Left cardiac atrium (tissue), 4 donors: ENCODE measurements at places on chromosomes 2 and 18. TPM values are rescaled to one million over a fixed set of nuclear protein-coding genes. Genes with fewer than 3 reads are reported as not detected.

GRCh38 chr2:14634489-14635390, 2.2 kb downstream of the LRATD1 start:
- DNase-seq: peak; percentile 89

GRCh38 chr2:127609031-127609751, 36.8 kb upstream of the GPR17 start:
- no peak for DNase-seq

Gene ANKRD23
- total RNA-seq: 18.4 TPM

Gene TEKT4
- 0.15 TPM for total RNA-seq

GRCh38 chr18:35019933-35020332, 21.3 kb upstream of the MAPRE2 start:
- no peak for DNase-seq

Gene FOXD4L1
- total RNA-seq: not detected

DNA sequence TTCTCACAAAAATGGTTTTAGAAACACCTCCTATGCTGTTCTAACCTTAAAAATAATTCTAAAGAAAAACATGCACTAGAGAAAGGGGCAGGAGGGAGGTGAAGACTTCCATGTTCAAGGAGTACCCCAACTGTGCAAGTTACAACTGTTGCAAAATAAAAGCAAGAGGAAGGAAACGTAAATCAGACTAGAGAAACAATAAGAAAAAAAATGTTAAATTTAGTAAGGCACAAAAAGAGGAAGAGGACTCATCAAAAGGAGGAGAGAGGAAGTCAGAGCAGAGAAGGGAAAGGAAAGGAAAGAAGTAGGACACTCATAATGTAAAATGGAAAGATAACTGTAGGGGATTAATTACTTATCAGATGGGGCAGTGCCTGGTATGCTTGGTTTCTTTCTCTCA, 34.1 kb downstream of the RAPH1 start:
- no peak for DNase-seq

GRCh38 chr2:111025288-111025687, 95.4 kb upstream of the BCL2L11 start:
- DNase-seq: no peak

DNA sequence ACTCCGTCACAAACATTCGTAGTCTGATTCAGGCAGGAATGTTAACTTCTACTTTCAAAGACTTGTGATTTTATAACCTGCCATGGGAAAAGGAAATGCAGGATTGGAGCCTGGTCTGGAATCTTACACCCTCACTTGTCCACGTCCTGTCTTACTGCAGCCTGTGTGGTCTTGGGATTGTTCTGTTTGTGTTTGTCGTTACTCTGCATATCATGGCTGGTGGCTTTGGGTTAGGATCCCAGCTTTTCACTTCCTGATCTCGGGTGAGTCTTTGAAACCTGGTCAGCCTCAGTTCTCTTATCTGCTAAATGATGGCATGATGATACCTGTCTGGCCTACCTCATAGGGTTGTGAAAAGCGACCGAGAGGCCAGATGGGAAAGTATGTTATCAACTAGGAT, 34.6 kb downstream of the SH3BP4 start:
- no peak for DNase-seq

DNA sequence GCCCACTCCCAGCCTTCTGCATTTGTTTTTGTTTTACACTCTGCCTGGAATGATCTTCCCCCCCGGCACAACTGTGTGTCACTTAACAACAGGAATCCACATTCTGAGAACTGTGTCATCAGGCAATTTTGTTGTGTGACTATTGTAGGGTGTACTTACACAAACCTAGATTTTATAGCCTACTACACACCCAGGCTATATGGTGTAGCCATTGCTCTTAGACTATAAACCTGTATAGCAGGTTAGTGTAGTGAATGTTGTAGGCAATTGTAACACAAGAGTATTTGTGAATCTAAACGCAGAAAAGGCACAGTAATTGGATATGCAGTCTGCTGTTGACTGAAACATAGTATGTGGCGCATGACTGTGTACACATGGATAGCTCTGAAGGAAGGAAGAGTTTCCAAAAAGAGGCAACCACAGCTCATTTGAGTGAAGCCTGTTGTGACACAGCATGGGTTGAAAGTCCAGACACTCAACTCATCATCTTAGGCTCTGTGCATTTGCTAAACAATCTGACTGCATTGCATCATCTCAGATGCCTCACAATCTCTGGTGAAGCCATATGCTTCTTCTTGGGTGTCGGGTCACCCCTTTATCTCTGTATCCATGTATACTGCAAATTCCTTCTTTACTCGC, 506.6 kb upstream of the SPHKAP start:
- DNase-seq: no peak

DNA sequence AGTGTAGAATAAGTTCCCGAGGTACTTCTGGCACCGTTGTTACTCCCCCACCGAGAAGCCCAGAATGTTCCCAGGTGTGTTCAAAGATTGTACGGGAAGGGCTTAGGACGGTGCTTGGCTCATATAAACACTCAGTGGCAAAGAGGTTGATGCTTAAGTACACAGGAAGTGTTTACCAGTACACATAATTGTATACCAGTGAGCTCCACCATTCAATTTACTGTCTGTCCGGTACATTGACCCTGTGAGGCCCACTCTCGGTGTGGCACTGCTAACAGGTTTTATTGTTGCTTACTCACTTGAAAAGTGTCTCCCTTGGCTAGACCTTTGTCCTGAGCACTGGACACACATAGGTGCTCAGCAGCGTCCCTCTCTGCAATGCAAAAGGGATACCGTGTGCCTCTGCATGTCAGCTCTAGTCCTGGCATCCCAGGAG, 191.0 kb downstream of the NEDD4L start:
- no peak for DNase-seq

GRCh38 chr2:28982381-28982950, 1.4 kb downstream of the TOGARAM2 start:
- DNase-seq: no peak

Gene EMILIN1
- total RNA-seq: 41.1 TPM

DNA sequence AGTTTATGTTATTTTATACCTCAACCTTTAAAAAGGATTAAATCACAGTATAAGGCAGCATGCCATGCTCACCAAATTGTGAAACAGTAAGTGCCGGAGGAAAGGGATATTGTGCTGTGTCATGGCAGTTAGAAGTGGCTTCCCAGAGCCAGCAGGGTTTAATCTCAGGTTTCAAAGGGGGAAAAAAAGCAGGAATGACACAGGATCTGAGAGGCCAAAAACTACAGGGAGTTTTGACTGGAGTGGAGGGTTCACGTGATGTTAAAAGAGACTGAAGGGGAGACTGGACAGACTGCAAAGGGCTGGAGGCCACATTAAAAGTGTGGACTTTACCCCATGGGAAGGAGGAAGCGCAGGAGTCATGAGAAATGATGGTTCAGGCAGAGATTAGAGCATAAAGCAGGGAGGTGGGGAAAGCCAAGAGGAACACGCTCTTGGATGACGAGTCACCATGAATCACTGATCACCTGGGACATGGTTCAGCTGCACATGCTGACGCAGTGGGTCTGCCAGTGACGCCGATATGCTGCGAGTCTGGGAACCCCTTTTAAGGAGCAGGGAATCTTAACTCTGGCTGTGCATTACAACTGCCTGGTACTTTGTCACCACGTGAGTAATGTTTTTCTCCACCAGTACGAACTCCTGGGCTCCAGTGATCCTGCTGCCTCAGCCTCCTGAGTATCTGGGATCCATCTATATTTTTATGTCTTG, 6.1 kb downstream of the CHMP1B start:
- peak; percentile 79 for DNase-seq

- DNase-seq: no peak
These were observed 16.0 kb downstream of the TET3 start for GRCh38 chr2:74000666-74001065.

DNA sequence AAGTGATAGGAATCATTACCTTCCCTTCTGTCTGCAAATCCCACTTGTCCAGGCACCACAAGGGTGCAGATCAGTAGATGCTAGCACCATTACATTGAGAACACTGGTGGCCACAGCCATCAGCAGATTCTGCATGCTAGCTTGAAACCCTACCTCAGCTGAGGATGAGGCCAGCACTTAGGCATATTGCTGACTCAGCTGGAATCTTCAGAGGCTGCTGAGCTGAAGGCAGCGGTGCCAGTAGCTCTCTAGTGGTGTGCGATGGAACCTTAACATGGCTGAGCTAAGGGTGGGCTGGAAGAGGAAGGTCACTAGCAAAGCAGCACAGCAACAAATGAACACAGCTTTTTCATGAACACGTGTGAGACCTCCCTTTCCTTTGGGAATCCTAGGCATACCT, 19.0 kb upstream of the CPO start:
- no peak for DNase-seq

DNA sequence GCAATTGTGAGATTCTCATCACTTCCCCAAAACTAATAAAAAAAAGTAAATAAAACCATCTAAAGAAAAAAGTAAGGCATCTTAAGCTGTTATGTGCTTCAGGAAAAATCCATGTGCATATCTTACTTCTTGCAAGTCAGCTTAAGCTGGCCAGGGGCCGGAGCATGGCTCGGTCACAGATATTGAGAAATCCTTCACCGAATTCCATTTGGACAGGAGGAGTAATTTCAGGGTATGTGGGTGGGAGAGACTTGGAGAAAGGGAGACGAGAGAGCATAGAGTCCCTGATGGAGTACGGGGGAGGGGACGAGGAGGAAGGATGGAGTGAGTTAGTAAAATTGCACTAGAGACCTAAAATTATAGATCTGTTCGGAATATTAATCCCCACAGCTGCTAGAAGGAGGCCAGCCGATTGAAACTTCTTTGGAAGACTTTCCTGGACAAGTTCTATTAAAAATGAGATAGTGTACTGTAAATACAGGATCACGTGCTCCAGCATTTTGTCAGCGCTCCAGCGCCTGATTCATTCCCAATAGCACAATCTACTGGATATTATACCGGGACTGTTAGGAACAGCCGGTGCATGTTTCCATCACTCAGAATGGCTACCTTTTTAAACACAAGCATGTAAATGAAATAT, 438.5 kb downstream of the ZNF516 start:
- peak; percentile 47 for DNase-seq

DNA sequence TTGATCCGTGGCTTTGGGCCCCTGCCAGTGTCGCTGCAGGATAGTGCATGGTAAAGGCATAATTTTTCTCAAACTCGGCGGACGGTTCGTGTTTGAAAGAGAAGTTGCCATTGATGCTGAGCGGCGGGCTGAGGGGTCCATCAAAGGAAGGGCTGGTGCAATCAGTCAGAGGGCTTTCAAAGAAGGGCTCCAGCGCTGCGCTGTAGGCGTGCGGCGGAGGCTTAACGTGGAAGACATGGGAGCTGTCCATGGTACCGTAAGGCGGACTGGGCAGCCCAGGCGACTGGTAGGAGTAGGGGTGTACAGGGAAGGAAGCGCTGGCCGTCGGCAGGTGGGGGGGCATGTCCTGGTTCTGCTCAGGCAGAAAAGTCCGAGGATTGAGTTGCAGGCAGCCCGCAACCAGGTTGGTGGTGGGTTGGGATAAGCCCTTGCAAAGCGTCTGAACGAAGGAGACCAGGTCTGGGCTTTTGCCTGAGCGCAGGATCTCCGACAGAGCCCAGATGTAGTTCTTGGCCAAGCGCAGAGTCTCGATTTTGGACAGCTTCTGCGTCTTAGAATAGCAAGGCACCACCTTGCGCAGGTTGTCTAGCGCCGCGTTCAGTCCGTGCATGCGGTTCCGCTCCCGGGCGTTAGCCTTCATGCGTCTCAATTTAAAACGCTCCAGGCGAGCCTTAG, 2.3 kb downstream of the NEUROD1 start:
- peak; percentile 71 for DNase-seq

GRCh38 chr18:79912409-79912991, 39.0 kb downstream of the SLC66A2 start:
- DNase-seq: no peak

Gene SGPP2
- 5.4 TPM for total RNA-seq

DNA sequence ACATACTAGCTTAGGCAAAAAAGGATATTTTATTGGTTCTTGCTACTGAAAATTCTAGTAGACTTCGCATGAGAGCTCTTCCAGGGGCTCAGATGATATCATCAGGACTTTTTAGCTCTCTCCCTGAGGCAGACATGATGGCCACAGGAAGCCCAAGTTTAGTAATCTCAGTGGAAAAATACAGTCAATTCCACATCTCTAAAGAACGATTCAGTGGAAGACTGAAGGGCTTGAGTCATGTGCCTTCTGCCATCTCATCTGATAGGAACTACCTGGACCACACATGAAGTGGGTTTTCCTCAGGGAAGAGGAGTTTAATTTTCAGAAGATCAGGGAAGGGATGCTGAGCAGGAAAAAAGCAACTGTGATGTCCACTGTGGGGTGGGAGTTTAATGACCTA, 117.3 kb downstream of the TTC27 start:
- no peak for DNase-seq

DNA sequence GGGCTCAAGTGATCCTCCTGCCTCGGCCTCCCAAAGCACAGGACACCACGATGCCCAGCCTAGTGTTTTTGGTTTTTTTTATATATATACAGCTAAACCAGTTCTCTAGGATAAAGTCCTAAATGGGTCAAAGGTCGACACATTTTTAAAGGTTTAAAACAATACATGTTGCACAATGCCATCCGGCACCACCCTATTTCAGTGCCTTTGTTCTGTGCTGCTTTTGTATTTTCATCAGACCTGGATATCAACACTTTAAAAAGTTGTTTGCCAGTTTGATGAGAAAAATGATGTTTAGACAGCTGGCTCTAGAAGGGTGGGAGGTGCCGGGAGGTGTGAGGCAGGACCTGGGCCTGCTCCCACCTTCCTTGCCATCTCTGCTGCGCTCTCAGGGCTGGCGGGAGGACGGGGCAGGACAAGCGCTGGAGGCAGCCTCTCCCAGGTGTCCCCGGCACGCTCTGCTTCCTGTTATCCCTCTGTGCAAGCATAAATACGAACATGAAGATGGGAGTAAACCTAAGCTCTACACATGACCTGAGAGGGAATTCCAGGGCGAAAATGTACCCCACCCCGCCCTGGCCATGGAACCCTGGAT, 103.7 kb downstream of the HS6ST1 start:
- DNase-seq: no peak

Gene CRYBA2
- not detected for total RNA-seq

DNA sequence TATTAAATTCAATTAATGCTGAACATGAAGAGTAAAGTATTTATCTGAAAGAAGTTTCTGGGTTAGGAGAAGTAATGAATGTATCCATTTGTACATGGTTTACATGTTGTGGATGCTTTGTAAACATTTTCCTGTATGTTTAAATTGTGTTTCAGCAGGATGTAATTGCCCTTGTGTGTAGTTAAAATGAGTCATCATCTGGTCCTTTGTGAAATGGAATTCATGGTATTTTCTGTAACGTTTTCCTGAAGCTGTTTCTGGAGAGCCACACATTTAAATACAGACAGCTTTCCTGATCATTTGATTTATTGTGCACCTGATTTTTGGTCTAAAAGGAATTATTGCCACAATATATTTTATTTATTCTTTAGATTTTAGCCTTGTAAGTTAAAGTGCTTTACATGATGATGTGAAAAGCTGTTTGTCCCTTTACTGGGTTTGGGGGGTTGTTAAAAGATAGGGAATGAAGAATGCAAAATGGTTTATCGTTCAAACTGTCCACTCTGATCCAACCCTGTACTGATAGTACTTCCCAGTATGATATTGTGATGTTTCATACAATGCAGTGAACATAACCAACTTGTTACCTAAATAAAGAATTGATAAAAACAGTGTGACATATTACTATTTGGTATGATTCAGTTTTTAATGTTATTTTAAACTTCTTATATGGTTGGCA, 41.7 kb upstream of the SLC3A1 start:
- no peak for DNase-seq

Gene TMEM87B
- 8.1 TPM for total RNA-seq
